ENCODE measurements at places on chromosomes 2 and 18.

GRCh38 chr18:6411382-6411781 is 3.3 kb downstream of the L3MBTL4 start:
- DNase-seq: no peak

GRCh38 chr2:227939271-227940027 is 68.0 kb downstream of the DAW1 start:
- DNase-seq: peak; percentile 51

DNA sequence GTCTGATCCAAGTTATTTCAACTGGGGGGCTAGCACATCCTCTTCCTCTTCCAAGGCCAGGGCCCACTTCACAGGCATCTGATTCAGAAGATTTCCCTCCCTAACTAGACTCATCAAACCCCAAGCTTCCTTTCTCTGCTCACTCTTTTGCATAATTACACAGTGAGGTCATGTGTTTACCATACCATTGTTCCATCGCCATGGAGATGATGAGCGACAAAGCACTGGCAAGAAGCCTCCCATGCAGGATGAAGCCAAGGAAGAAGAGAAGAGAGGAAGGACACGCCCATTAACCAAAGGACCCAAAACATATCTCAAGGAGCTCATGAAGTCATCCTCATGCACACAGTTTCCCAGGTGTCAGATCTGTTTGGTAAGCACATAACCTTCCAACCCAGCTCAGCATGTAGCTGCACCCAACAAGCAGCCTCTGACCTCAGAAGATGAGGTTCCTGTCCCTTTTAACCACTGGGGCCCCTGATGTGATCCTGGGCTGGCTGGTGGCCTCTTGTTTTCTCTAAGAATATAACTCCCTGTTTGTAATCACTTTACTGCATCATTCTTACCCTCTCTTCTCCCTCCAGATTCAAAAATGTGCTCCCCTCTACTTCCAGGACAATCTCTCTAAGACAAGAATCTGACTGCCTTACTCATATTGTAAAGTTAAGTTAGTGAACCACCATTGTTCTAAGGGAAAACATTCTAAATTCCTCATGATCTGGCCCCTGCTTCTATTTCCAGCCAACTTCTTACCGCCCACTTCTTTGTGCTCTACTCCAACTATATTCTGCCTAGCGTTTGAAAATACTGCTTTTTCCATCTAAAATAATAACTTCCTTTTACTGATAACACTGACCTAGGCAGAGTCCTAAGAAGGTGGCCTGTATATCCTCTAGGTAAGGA is 190.1 kb downstream of the TTC32 start:
- DNase-seq: peak; percentile 86

- DNase-seq: no peak
Observed at GRCh38 chr18:74876630-74877243, 279.1 kb downstream of the ZNF407 start.

DNA sequence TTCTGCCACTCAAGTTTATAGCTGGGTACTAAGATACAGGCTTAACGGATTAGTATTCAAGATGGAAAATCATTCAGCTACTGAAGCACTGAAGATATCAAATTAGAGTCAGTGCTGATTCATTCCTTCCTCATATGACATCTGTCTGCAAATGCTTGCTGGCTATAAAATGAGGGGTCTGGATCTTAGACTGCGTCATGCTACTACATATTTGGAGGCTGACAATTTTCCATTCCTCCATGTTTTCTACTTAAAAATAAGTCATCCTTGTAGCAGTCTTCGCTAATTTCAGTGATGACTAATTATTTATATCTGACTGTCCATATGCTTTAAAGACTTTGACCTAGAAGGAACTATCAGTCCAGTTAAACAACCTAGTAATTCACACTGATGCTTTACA is 233.4 kb downstream of the RIT2 start:
- no peak for DNase-seq

- DNase-seq: no peak
Observed at GRCh38 chr18:27749194-27749593, 427.7 kb downstream of the CDH2 start.

DNA sequence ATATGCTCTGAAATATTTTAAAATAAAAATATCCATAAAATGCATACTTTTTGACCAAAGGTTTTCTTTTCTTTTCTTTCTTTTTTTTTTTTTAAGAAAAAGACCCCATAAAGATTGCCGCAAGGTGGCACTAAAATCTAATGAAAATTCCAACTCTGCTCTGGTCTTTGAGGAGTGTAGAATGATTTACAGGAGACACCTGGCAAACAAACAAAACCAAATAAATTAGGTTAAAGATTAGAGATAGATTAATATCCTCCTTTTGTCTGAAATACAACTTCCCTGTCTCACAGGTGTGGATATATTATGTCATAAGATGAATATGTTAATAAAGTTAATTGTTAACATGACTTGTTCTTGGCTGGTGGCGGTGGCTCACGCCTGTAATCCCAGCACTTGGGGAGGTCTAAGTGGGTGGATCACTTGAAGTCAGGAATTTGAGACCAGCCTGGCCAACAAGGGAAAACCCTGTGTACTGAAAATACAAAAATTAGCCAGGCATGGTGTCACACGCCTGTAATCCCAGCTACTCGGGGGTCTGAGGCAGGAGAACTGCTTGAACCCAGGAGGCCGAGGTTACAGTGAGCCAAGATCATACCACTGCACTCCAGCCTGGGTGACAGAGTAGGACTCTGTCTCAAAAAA is 3.5 kb upstream of the RHOB start:
- DNase-seq: no peak

DNA sequence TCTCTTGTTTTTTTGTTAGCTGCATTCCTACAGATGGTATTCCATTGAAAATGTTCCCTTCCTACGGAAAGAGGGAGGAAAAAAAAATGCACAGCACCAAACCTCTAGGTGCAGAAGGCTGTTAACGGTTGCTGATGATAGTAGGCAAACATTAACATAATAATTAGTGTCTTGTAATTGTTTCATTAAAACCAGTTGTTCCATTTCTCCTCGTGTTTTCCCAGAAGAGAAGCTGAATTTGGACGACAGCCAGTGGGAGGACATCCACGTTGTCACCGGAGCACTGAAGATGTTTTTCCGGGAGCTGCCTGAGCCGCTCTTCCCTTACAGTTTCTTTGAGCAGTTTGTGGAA is 494.7 kb downstream of the ARHGAP15 start:
- no peak for DNase-seq

- DNase-seq: no peak
Observed at GRCh38 chr2:44839771-44840502, 101.6 kb upstream of the SIX3 start.

GRCh38 chr18:2985628-2986027 is 27.3 kb downstream of the LPIN2 start:
- DNase-seq: peak; percentile 75

GRCh38 chr2:173571021-173571821 is 216.5 kb downstream of the CDCA7 start:
- peak; percentile 60 for DNase-seq

GRCh38 chr2:188607501-188607900 is 315.8 kb downstream of the GULP1 start:
- no peak for DNase-seq

DNA sequence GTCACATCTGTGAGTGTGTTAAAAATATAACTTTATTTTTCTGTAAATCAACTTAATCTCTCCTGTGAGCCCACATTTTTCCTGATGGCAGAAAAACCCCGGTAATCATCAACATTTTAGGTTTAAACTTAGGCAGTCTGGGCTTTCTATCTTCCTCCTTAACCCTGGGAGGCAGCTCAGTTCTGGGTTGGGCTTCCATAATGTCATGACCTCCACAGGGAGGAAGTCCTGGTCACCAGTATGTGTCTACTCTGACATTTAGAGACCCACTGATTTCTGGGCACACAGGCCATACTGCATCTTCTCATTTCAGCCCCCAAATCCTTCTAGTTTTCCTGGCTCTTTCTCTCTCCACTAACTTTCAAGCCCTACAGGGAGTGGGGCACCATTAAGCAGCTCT is 181.2 kb downstream of the DYSF start:
- DNase-seq: no peak

DNA sequence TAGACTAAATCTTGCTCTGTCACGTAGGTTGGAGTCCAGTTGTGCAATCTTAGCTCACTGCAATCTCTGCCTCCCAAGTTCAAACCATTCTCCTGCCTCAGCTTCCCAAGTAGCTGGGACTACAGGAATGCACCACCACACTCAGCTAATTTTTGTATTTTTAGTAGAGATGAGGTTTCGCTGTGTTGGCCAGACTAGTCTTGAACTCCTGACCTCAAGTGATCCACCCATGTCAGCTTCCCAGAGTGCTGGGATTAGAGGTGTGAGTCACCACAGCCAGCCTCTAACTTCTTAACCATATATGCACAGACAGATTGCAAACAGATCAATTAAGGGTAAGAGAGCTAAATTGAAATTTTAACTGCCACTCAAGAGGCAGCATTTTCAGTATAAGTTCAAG is 22.1 kb upstream of the CNGA3 start:
- DNase-seq: no peak

DNA sequence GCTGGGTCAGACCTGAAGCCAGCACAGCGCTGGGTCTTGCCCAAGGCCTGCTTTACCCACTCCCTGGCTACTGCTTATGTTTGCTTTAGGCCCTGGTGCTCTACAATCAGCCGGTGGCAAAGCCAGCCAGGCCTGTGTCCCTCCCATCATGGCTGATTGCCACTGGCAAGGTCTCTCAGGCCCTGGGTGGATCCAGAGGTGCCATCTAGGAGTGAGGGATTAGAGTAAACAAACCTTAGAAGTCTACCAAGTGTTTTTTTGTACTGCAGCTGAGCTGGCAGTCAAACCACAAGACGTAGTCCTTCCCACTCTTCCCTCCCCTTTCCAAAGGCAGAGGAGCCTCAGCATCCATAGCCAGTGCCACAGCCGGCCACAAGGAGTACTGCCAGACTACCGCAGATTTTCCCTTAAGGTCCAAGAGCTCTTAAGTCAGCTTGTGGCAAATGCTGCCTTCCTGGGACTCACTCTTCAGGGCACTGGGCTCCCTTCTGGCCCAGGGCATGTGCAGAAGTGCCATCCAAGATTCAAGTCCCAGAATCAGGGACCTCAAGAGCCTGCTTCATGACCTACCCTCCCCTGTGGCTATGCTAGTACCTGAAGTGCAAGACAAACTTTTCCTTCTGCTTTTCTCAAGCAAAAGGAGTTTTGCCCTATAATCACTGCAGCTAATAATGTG is 20.0 kb downstream of the IL1RL2 start:
- DNase-seq: no peak

DNA sequence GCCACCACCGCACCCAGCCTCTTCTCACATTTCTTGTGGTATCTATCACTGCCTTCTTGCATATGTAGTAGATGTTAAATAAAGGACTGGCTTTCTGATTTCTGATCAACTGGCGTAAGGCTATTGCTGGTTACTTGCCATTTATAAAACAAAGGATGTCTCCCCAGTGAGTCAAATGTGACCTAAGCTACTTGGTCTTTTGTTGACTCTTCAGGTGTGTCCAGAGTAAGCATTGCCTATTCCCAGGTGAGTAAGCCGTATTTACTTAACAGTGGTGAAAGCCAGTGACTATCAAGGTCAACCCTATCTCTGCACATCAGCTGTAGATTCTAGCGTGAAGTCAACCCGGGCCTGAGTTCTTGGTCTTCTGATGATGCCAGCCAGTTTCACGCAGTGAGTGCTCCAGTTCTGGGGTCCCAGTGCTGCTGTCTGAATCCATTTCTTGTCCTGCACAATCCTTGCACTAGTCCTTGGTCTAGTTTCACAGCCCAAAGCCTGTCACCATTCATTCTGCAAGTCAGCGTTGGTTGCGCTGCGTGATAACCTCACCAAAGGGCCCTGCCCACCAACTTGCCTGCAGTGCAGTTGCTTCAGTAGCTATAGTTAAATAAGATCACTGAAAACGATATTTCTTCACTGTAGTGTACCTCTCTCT is 120.2 kb downstream of the GBX2 start:
- DNase-seq: no peak

DNA sequence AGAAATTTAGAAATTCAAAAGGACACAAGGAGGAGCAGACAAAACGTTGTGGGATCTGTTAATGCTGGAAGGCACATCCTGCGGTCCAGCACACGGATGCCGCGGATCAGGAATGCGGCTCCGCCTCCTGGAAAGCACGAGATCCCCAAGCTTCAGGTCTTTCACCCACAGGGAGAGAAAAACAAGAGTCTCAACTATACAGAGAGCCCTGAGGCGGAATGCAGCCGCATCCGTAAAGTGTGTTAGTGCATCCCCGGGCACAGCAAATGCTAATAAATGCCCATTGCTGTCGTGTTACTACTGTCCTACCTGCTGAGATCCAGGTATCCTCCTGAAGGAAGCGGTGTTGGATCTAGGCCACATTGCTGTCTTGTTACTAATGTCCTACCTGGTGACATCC is 303.9 kb downstream of the EIPR1 start:
- DNase-seq: no peak

DNA sequence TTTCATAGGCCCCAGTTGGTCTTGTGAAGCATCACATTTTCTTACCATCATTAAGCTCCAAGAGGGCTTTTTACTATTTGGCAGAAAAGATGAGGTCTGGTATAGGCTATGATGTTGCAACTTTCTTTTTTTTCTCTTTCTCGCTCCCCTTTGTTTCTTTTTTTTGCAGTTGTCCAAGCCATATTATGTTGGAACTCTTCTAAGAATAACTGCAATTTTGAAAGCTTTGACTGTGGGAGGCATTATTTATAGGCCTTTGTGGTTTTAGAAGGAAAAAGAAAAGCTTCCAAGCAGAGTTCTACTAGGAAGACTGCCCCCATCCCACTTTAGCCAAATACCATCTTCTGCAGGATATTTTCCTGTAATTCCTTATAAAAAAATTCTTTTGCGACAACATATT is 571.6 kb downstream of the ARHGAP15 start:
- no peak for DNase-seq

DNA sequence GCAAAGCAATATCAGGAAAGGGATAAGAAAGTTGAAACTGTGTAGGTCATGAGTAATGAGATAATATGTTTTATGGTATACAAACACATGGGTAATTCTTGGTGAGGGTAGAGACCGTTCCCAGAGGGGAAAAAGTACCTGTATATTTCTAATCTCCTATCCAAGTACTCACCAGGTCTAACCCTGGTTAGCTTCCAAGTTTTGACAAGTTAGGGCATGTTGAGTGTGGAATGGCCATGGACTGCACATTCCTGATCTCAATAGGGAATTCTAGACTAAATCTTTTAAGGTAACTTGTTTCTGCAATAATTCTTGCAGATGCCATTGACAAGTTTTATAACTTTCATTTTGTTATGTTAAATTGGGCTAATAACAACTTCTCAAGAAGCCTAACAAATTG is 216.6 kb downstream of the SPAG16 start:
- DNase-seq: no peak

DNA sequence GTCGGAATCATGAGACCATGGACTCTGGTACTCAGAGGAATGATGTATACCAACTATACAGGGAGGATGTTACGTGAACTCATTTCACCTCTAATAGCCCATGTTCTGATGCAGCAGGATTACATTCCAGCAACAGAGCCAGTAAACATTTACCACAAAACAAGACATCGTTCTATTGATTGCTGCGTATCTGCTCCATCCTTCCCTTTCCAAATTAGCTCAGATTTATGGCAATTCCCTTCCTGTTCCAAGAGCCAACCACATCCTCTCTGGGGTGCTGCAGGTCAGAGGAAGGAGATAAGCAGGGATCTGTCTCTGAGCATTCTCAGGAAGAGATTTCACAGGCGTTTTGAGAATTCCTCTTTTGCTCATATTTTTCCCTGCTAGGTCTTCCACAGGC is 98.3 kb downstream of the KLF7 start:
- no peak for DNase-seq

- no peak for DNase-seq
Observed at GRCh38 chr2:149278161-149278871, 52.1 kb upstream of the LYPD6 start.

- no peak for DNase-seq
Observed at GRCh38 chr2:213129311-213129710, 22.1 kb downstream of the IKZF2 start.

GRCh38 chr2:98849113-98849512 is 86.9 kb downstream of the CRACDL start:
- no peak for DNase-seq

Measured in urothelium cell line (cell line).